ENCODE measurements at places on chromosomes 7 and 10.

DNA sequence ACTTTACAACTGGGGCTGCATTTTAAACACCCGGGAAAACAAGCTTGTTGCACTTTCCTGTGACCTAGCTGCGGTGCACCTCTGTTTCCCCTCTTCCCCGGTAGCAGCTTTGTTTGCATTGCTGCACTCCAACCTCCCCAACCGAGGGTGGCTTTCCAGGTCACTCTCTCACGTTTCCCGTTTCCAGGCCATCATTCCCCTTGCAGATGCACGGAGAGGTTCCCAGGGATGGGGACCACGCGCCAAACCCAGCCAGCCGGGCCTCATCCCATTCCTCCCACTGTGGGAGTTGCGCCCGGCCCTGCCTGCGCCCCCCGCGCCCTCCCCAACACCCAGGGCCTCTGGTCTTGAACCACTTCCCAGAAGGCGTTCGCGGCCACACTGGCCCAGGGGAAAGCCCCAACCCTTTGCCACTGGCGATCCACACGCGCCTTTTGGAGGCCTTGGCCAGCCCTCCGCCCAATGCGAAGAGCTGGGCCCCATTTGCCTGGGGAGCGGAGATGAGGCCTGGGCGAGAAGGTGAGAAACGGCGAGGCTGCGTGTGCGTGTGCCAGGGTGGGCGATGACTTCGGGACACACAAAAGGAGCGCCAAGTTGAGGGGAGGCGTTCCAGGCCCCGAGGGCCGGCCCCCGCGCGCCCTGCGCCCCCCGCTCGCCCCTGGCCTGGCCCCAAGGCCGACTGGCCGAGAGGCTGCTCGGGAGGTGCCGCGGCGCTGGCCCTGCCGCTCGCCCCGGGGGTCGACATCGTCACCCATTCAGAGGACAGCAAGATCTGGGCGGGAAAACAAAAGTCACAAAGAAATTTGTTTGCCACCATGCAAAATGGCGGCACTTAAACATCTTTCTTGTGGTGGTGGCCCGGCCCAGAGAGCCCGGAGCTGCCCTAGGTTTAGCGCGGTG lies 15.9 kb downstream of the SKIDA1 start:
- DNase-seq: no peak

DNA sequence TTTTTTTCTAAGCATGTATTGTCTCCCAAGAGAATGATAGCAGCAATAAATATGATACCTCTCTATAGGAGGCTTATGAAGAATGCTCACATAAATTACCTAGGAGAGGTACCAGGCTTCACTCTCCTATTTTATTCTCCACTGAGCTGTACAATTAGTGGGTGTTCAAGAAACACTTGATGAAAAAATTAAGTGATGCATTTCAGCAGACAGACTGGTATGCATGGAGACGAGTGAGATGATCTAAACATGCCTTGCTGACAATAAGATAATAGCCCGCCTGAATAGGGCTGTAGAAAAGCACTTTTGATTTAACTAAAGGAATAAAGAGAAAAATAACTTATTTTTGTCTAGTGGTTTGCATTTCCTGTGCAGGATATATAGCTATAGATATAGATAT lies 1449.7 kb downstream of the GATA3 start:
- DNase-seq: no peak

GRCh38 chr7:157568770-157569584 lies 232.2 kb downstream of the DNAJB6 start:
- DNase-seq: no peak

- no peak for DNase-seq
Measured at GRCh38 chr10:129133856-129134255, 333.2 kb upstream of the MGMT start.

DNA sequence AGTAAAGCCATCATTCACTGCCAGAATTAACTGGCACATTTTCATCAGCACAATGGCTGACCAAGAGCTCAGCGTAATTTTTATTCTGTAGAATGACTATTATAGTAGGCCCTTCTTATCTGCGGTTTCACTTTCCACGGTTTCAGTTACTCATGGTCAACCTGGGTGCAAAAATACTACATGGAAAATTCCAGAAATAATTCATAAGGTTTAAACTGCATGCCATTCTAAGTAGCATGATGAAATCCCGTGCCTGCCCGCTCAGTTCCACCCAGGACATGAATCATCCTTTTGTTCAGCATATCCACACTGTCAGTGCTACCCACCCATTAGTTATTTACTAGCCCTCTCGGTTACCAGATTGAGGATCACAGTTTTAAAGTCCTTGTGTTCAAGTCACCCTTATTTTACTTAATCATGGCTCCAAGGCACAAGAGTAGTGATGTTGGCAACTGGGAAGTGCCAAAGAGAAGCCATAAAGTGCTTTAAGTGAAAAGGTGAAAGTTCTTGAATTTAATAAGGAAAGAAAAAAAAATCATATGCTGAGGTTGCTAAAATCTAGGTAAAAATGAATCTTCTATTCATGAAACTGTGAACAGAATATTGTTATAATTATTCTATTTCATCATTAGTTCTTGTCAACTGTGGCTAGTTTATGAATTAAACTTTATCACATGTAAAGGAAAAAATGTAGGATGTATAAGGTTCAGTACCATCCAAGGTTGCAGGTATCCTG lies 204.9 kb downstream of the DOCK4 start:
- DNase-seq: no peak
